ENCODE measurements at places on chromosomes 1 and 21. TPM values are rescaled to one million over a fixed set of nuclear protein-coding genes. Genes with fewer than 3 reads are reported as not detected.

Gene LYPD8
- not detected for total RNA-seq

Gene PINK1
- 3.1 TPM for total RNA-seq

Gene DMBX1
- total RNA-seq: not detected

GRCh38 chr1:224493269-224493668 lies 58.7 kb upstream of the WDR26 start:
- peaks cover 6% of the 10 kb centered on the region for H3K36me3 ChIP-seq
- H3K4me3 ChIP-seq: no peak overlapping the region
- H3K27me3 ChIP-seq: no peaks in the 10 kb centered on the region
- no peak for DNase-seq
- no peak overlapping the region for H3K27ac ChIP-seq
- H3K4me1 ChIP-seq: peaks cover 40% of the 10 kb centered on the region

DNA sequence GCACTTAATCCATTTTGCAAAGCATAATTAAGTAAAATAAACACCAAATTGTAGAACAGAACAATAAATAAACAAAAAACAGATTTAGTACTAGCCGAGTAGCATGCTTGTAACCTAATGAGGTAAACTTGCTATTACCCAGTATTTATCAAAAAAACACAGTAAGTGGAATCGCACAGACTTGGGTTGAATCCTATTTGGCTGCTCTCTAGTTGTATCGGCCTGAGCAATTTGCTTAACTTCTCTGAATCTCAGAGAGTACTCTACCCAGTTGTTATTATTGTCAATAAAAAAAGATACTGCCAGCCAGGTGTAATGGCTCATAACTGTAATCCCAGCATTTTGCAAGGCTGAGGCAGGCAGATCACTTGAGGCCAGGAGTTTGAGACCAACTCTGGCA lies 664.3 kb downstream of the ADGRL2 start:
- H3K27me3 ChIP-seq: no peaks in the 10 kb centered on the region
- no peaks in the 10 kb centered on the region for H3K4me1 ChIP-seq
- no peaks in the 10 kb centered on the region for H3K36me3 ChIP-seq
- no peak overlapping the region for H3K4me3 ChIP-seq
- DNase-seq: no peak

GRCh38 chr1:248818505-248819374 lies 7.0 kb downstream of the SH3BP5L start:
- no peak for DNase-seq
- H3K4me3 ChIP-seq: peak overlapping the region; percentile 8
- peaks cover 75% of the 10 kb centered on the region for H3K4me1 ChIP-seq
- H3K36me3 ChIP-seq: peaks cover 46% of the 10 kb centered on the region
- no peaks in the 10 kb centered on the region for H3K27me3 ChIP-seq
- peak overlapping the region; percentile 54 for H3K27ac ChIP-seq

DNA sequence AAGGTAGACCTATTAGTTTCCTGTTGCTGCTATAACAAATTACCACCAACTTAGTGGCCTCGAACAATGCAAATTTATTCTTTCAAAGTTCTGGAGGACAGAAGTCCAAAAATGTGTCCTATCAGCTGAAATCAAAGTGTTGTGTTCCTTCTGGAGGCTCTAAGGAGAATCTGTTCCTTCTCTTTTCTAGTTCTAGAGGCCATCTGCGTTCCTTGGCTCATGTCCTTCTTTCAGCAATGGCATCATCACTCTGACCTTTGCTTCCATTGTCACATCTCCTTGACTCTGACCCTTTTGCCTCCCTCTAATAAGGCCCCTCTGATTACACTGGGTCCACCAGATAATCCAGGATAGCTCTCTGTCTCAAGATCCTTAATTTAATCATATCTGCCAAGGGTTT lies 1.2 kb upstream of the MR1 start:
- no peak for DNase-seq
- peaks cover 7% of the 10 kb centered on the region for H3K27me3 ChIP-seq
- H3K4me3 ChIP-seq: no peak overlapping the region
- peaks cover 26% of the 10 kb centered on the region for H3K36me3 ChIP-seq
- H3K27ac ChIP-seq: peak overlapping the region; percentile 98

- H3K36me3 ChIP-seq: no peaks in the 10 kb centered on the region
- H3K4me3 ChIP-seq: no peak overlapping the region
- no peaks in the 10 kb centered on the region for H3K4me1 ChIP-seq
- DNase-seq: no peak
These were observed 183.3 kb downstream of the AJAP1 start for GRCh38 chr1:4837752-4838151.

DNA sequence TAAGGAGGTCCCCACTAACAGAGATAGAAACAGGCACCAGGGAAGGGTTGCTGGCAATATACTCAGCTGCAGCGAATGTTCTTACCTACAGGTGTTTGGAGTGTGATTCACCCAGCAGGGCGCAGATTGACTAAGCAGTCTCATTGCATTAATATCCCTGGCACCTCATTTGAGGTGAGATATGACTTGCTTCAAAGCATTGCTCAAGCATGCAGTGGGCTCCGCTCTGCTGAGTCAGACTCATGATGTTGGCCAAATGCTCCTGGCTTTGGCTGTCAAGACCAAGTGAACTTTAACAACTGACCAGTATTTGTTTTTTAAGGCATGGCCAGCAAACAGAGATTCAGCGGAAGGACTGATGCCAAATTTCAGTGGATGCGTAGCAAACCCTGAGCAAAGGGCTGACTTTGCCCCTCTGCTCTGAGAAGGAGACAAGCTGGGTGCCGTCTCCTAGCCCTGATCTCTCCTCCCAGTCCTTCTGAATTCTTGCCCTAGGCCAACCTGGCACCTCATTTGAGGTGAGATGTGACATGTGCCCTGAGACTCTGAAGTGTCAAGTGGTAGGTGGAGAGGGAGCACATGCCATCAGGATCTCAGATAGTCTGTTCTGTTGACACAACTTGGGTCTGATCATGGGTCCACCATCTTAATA lies 187.1 kb upstream of the COA6 start:
- no peak overlapping the region for H3K4me3 ChIP-seq
- peaks cover 53% of the 10 kb centered on the region for H3K27me3 ChIP-seq
- no peak overlapping the region for H3K27ac ChIP-seq
- DNase-seq: no peak

DNA sequence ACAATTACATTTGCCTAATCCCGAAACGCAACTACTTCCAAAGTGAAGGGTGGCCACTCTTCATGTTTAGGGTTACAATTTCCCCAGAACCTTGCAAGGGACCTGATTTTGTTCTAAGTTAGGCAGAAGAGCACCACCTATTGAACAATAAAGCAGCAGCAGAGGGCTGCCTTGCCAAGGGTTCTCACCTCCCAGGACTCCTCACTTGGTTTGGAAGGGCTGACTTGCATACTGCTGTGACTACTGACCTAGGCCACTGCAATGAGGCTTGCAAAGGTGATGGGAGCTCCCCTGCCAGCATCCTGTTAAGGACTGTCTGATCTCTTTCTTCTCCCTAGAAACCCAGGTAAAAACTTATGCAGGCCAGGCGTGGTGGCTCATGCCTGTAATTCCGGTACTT lies 14.2 kb downstream of the MTOR start:
- H3K27ac ChIP-seq: no peak overlapping the region
- H3K27me3 ChIP-seq: no peaks in the 10 kb centered on the region
- no peak overlapping the region for H3K4me3 ChIP-seq
- peaks cover 7% of the 10 kb centered on the region for H3K4me1 ChIP-seq
- peaks cover 47% of the 10 kb centered on the region for H3K36me3 ChIP-seq

DNA sequence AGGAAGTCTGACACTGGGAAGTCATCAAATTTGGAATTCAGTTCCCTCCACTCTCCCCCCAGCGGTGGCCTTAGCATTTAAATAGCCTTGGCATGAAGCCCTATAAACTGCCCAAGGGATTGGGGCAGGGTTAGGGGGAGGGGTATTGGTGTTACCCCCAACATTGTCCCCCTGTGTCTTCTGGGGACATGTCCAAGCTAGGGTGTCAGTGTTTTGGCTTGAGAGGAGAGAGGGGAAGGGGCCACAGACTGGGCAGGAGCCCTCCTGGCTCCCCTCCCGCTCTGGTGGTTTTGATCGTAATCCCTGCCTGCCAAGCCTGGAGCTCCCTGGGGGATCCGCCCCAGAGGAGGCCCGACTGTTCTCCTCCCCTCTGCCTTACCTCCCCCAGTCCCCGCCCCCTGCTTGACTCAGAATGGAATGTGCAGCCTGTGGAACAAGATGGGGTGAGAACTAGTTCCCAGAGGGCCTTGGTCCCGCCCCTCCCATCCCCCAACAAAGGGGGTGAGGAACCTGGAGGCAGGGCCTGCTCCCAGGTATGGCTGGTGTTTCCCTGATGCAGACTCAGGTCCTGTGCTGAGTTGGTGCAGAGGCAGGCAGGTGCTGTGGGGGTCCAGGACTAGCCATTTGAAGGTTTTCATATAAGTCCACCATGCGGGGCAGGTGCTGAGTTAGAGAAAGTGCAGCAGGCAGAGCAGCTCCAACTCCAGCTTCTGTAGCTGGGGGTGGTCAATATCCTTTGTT lies 7.4 kb downstream of the SOX13 start:
- H3K4me3 ChIP-seq: no peak overlapping the region
- no peak overlapping the region for H3K27ac ChIP-seq
- H3K4me1 ChIP-seq: peaks cover 6% of the 10 kb centered on the region
- H3K36me3 ChIP-seq: no peaks in the 10 kb centered on the region
- DNase-seq: no peak

- H3K4me1 ChIP-seq: no peaks in the 10 kb centered on the region
- H3K36me3 ChIP-seq: no peaks in the 10 kb centered on the region
- no peak overlapping the region for H3K4me3 ChIP-seq
These were observed 101.7 kb upstream of the HAO2 start for GRCh38 chr1:119266858-119267257.

GRCh38 chr1:179776831-179777230 lies 33.7 kb downstream of the FAM163A start:
- H3K4me1 ChIP-seq: no peaks in the 10 kb centered on the region
- no peaks in the 10 kb centered on the region for H3K36me3 ChIP-seq
- H3K27ac ChIP-seq: no peak overlapping the region
- H3K4me3 ChIP-seq: no peak overlapping the region
- no peak for DNase-seq

DNA sequence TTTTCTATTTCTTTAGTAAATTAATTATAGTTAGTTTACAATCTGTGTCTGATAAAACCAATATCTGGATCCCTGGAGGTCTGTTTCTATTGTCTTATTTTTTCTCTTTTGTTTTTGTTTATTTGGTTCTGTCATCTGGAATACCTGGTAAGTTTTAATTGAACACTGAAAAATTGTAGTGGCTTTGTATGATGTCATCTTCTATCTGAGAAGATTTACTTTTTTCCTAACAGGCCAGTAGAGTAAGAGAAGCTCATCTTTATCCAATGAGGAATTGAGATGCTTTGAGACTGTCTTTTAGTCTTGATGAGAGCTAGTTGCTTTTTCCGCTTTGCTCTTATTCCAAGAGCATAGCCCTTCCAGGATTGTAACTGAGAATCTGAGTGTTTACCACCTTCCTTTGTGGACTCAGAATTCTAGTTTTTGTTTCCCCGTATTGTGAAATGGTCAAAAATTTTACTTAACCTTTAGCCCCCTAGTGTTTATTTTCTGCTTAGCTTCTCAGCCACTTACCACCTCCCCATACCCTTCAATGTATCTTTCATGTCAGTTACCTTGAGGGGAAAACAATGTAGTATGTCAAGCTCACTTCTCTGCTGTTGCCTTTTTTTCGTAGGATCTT lies 25.0 kb downstream of the PTGFRN start:
- H3K36me3 ChIP-seq: peaks cover 6% of the 10 kb centered on the region
- H3K27me3 ChIP-seq: peaks cover 2% of the 10 kb centered on the region
- DNase-seq: no peak
- H3K4me1 ChIP-seq: peaks cover 33% of the 10 kb centered on the region

DNA sequence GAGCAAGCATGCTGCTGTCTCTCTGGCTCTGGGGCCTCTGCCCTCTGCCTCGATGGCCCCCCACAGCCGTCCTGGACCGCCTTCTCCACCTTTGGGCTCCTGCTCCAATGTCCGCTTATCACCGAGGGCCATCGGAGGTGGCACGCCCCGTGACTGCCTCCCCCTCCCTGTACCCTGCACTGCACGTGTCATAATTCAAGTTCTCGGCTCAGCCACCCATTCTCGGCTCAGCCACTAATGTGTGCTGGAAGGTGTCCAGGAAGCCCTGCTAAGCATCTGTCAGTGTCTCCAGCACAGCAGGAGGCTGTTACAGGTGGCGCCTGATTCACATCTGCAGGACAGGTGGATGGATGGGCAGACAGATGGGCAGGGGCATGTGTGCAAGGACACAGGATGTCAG lies 45.5 kb downstream of the TP73 start:
- no peaks in the 10 kb centered on the region for H3K27me3 ChIP-seq
- DNase-seq: no peak
- H3K4me3 ChIP-seq: no peak overlapping the region
- no peak overlapping the region for H3K27ac ChIP-seq
- H3K4me1 ChIP-seq: no peaks in the 10 kb centered on the region

DNA sequence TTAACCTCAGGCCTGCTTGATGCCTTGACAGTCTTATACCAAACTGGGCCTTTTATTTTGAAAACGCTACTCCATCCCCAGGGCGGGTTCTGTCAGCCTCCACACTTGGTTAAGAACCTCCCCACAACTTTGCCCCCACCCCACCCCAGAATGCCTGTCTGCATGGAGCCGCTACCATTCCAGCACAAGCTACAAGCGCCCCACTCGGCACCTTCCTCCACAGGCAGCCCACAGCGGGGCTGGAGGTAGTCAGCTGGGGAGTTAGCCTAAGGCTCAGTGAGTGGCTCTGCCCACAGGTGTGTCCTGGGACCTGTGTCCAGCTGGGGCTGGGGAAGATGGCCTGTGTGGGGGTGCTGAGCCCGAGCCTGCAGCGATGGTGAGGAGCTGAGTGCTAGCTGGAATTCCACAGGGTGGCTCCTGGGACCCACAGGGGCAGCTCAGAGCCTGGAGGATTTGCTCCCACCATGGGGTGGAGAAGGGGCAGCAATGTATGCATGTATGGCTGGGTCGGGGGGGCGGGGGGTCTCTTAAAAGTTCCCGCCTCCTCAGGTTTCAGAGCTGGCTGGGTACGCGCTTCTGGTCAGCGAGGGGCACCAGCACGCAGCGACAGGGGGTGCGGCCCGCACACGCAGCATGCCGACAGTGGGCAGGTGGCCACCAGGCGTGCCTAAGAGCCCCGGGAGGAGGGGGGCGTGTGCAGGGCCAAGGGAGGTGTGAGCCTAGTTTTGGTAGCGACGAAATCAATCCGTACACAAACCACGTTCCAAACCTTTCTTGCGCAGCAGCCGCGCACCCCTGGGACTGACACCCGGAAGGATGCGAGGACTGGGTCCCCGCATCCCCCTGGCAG lies 917 bp downstream of the ETNK2 start:
- no peak for DNase-seq
- no peaks in the 10 kb centered on the region for H3K36me3 ChIP-seq
- H3K27ac ChIP-seq: no peak overlapping the region

- peaks cover 17% of the 10 kb centered on the region for H3K36me3 ChIP-seq
- H3K4me1 ChIP-seq: peaks cover 44% of the 10 kb centered on the region
- H3K27ac ChIP-seq: peak overlapping the region; percentile 67
- DNase-seq: no peak
These were observed 6.6 kb downstream of the SELP start for GRCh38 chr1:169623132-169623926.

GRCh38 chr1:99326215-99326949 lies 62.1 kb downstream of the PLPPR4 start:
- no peaks in the 10 kb centered on the region for H3K27me3 ChIP-seq
- no peak overlapping the region for H3K4me3 ChIP-seq
- no peak overlapping the region for H3K27ac ChIP-seq

GRCh38 chr1:229316166-229316565 lies 26.7 kb downstream of the CCSAP start:
- H3K4me3 ChIP-seq: no peak overlapping the region
- H3K27ac ChIP-seq: no peak overlapping the region
- DNase-seq: no peak
- peaks cover 26% of the 10 kb centered on the region for H3K36me3 ChIP-seq
- H3K4me1 ChIP-seq: peaks cover 5% of the 10 kb centered on the region
